ENCODE measurements at places on chromosomes 2 and 18. TPM values are rescaled to one million over a fixed set of nuclear protein-coding genes. Genes with fewer than 3 reads are reported as not detected.

Gene PIEZO2
- total RNA-seq, result not detected

DNA sequence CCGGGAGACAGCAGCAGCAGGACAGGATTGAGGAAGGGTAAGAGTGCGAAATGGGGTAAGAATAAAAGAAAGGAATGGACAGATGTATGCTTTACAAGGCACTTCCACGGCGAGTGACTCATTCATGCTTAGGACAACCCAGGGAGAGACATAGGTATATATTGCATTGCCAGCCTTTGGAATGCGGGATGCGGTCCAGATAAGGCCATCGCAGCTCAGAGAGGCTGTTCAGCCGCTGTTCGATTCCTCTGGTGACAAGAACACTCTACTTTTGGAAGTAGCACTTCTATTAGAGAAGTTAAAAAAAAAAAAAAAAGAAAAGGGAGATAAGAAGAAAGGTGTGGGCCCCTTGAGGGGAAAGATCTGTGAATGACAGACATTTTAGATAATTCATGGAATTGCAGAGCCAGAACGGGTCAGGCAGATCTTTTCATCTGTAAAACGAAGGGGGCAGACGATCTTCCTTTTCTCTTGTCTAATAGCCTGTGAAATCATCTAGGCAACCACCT lies 819 bp upstream of the NCOA1 start:
- no peak for DNase-seq

DNA sequence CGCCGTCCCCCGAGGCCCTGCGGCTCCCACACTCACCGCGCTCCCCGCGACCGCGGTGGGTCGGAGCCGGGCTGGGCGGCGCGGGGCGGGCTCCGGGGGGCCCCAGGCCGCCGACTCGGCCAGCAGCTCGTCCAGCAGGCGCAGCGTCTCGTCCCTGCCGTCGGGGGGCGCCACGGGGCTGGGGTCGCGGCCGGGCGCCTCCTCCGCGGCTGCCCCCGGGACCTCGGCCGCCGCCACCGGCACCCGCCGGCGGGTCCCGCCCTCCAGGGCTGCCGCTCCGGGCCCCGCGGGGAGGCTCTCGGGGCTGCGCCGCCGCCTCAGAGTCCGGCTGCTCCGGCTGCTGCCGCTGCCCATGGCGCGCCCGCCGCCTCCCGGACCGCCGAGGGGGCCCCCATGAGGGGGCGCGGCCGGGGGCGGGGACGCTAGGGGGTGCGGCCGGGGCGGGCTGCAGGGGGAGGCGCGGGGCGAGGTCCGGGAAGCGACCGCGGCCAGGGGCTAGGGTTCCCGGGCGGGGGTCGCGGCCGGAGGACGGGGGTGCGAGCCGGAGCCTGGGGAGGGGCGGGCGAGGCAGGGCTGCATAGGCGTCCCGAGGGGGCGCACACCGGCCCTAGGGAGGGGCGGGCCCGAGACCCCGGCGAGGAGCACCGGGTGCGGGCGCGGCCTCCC lies at the start of gene CYS1:
Gene CYS1, minus strand, starts transcription at position 542 of the 666 bp plus-strand sequence. Its CDS starts 188 bp downstream, at position 354.
- peak; percentile 28 for DNase-seq

GRCh38 chr18:54109131-54109683 lies 115.3 kb downstream of the MBD2 start:
- DNase-seq, result no peak

- DNase-seq, result no peak
Measured at GRCh38 chr18:35409911-35410310, 32.8 kb upstream of the ZNF396 start.

DNA sequence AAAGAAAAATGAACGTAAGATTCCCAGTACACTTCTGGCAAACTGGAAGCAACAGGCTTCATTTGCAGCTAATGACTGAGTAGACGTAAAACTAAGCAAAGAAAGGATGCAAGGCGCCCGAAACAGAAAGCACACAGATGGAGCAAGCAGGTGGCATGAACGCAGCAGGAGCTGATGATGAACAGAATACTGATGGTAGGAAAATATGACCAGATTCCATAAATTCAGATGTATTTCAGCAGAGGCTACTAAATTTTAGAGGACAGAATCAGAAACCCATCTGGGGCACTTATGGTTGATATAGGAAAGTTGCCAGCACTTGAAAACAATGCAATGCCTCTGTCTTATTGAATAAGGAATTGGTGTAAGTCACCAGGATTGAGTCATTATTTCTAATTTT lies 658.7 kb upstream of the LINC00305 start:
- DNase-seq, result no peak

DNA sequence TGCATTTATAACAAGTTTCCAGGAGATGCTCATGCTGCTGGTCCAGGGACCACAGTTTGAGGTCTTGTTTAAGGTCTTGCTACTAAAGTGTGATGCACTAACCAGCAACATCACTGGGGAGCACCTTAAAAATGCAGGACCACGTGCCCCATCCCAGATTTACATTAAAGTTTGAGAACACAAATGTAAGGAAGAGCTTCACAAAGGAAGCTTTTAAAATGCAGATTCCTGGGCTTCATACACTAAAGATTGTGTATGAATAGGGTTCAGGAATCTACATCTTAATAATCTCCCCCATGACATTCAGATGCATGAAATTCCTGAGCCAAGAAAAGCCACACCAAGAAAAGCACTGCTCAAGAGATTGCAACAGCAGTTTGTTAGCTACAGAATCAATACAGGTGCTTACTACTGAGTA lies 235.3 kb upstream of the TANK start:
- DNase-seq, result no peak

Data from activated B cell treated with CpG ODN at 0.5 μM for 24 hours (primary cell).